Mucosa of gallbladder (tissue), 1 donor: ENCODE measurements at places on chromosomes 11 and 22. TPM values are rescaled to one million over a fixed set of nuclear protein-coding genes. Genes with fewer than 3 reads are reported as not detected.

DNA sequence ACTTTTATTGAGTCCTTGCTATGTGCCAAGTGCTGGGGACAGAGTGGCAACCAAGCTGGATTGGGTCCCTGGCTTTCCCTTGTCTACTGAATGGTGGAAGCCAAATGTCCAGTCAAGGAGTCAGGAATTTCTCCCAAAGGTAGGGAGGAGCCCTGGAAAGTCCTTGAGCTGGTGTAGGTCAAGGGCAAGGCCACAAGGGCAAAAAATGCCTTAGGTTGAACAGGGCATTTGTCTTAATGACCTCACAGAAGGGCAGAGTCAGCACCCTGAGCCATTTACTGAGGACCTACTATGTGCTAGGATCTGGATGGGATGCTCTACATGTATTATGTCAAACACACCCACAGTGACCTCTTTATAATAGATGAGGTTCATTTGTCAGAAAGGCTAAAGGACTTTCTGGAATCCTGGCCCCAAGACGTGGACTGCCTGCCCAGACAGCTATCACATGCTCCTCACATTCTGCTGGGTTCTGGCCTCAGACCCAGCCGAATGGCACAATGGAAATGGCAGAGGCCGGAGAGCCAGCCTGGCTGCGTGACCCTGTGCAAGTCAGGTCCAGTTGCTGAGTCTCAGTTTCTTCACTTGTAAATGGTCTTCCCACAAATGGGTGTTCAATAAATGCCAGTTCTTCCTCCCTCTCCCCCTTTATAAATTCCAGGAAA is 17.7 kb downstream of the MOGAT2 start:
- no peak for DNase-seq

GRCh38 chr11:120034176-120034875 is 103.6 kb downstream of the TRIM29 start:
- no peak for DNase-seq

DNA sequence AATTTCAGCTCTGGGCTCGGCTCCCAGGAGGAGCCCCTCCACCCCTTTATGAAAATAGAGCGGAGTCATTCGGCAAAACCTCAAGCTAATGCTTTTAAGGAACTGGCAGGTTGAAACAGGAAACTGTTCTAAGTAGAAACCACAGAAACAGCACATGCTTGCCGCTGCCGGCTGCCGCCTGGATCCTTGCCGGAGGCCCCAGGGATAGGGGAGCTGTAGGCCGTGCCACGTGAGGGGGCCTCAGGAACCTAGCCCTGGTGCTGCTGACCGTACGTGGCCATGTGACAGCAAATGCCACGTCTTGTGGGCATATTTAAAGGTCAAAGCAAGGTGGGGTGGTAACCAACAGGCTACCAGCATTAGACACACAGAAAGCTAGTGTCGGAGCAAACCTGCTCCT is 77.9 kb upstream of the TIMP3 start:
- peak; percentile 76 for DNase-seq

DNA sequence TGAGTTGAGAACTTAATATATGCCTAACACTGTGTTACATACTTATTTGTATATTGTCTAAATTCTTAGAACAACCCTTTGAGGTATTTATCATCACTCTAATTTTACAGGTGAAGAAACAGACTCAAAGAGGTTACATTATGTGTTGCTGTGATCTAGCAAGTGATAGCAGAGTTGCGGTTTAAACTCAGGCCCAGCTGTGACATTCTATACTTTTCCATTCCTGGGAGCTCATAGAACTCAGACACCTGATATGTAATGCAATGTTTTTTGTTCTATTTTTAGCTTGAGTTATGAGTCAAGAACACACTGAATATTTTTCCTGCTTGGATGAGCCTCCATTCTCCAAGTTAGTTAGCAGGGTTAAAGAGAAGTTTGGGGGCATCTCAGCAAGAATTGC is 449.7 kb upstream of the DDI1 start:
- DNase-seq, result no peak

DNA sequence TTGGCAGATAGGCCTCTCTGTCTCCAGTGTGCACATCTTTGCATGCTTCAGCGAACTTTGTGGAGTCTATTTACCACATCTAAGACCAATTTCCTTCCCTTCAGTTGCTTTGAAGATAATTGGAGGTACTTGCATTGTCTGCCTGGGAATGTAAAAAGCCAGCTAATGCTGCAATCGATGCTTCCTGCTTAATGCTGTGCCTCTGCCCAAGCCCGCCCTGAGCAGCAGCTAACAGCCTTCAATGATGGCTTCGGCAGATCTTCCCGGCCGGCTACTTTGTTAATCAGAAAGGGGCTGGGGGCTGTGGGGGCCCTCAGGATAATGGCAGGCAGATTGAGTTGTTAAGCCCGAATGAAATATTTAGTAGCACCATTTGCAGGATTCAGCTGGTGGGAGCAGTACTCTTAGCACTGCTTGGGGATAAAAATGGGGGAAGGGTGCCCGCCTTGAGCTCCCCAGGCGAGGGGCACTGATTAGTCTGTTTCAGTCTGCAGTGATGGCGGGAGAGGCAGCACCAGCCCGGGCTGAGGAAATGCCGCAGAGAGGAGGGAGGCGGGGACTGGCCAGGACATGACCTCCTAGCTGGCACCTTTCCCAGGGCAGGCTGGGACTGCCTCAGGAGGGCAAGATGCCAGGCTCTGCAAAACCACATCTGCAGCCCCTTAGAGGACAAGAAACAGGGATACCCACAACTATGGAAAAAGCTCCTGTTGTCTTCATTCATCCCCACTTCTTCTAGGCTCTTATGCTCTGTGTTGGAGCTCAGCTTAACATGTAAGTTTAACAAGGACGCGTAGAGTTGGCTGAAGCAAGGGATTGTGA is 460.0 kb downstream of the BUD13 start:
- peak; percentile 84 for DNase-seq

DNA sequence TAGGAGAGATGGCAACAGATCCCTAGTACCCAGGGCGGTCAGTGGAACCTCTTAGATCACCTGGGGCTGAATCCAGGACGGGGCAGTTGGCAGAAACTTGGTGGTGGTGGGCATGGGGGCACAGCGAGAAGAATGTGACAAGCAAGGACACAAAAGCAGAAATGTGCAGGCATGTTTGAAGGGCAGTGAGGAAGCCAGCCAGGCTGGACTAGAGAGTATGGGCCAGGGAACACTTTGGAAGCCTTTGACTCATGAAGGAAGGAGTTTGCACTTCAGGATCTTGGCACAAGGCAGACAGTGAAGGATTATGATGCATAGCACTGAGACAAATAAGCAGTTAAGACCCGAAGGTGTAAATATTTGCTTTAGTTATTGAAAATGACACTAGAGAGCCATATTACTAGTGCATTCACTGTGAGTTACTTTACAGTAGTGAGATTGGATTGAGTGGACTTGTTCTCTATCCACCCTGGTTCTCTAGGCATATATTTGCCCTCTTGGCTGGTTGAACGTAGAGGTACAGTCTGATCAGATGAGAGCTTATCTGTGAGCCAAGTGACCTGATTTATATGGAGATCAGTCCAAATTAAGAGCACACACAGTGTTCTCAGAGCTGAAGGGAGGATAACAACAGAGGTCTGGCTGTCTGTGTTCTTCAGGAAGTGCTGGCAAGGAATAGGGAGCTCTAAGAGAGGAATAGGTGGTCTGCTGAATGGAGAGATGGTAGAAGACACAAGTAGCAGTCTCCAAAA is 210.4 kb downstream of the SNX19 start:
- DNase-seq, result no peak

GRCh38 chr11:77046060-77046501 is 11.9 kb downstream of the B3GNT6 start:
- DNase-seq, result peak; percentile 50

GRCh38 chr11:73099512-73100266 is 42.4 kb downstream of the FCHSD2 start:
- no peak for DNase-seq

- no peak for DNase-seq
Measured at GRCh38 chr11:58671983-58672633, 49.6 kb downstream of the CNTF start.

- no peak for DNase-seq
Measured at GRCh38 chr11:134665571-134666270, 253.7 kb upstream of the B3GAT1 start.

- no peak for DNase-seq
Measured at GRCh38 chr11:35317253-35317652, 102.1 kb downstream of the SLC1A2 start.

DNA sequence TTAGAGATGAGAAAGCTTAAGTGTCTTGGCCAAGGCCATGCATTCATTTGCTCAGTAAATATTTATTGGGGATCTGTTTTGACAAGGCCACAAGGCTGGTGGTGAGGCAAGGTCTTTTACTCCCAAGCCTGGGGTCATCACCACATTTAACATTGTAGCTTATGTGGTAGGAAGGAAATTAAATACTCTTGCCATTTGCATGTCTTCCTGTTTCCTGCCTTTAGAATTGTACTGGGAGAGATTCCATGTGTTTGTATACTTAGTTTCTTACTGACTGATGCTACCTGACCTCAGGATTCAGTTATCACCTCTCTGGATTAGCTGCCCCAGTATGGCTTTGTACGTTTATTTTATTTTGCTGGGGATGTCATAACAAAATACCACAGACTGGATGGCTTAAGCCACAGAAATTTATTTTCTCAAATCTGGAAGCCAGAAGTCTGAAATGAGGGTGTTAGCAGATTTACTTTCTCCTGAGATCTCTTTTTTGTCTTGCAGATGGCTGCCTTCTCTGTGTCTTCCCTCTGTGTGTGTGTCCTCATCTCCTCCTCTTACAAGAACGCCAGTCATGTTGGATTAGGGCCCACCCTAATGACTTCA is 44.8 kb downstream of the SPECC1L start:
- no peak for DNase-seq

GRCh38 chr22:37508431-37508992 is 10.7 kb downstream of the CARD10 start:
- DNase-seq, result no peak

GRCh38 chr11:108592591-108593213 is 866 bp downstream of the EXPH5 start:
- DNase-seq, result peak; percentile 12

DNA sequence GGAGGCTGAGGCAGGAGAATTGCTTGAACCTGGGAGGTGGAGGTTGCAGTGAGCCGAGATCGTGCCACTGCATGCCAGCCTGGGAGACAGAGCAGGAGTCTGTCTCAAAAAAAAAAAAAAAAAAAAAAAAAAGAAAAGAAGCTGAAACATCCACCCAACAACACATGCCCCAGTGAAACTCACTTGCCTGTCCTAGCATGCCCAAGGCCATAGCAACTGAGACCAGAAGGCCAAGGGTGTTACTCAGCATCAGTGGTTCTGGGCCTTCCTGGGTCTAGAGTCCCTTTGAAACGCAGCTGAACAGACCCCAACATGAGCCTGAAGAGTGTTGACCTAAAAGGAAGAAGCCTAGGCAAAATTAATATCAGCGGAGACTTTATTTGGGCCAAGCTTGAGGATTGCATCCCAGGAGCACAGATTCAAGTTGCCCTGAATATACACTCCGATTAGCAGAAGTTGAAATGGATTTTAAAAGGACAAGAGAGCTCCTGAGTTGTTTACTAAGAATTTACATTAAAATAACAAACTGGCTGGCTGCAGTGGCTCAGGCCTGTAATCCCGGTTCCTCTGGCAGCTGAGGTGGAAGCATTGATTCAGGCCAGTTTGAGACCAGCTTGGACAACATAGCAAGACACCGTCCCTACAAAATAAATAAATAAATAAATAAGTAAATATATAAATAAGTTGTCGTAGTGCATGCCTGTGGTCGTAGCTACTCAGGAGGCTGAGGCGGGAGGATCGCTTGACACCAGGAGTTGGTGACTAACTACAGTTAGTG is 7.0 kb downstream of the PRDX5 start:
- no peak for DNase-seq

GRCh38 chr11:64996710-64997380 is at the start of gene BATF2:
Gene BATF2 (minus strand): TSS chr11:64996971. CDS start chr11:64996914, 57 bp downstream.
- DNase-seq, result peak; percentile 80

Gene SMC1B
- total RNA-seq, result not detected

Gene SOX6
- 36.1 TPM for total RNA-seq

Gene HORMAD2
- total RNA-seq, result not detected

Gene SLC22A6
- not detected for total RNA-seq

Gene LMO2
- total RNA-seq, result 26.8 TPM

Gene GLB1L3
- total RNA-seq, result not detected
